ENCODE measurements at places on chromosomes 5 and 9. TPM values are rescaled to one million over a fixed set of nuclear protein-coding genes. Genes with fewer than 3 reads are reported as not detected.

CCDC192 gene
- not detected for total RNA-seq

C9orf50 gene
- 0.17 TPM for total RNA-seq

C9 gene
- total RNA-seq = under 0.01 TPM

SHOC1 gene
- total RNA-seq = under 0.01 TPM

ACOT12 gene
- total RNA-seq = 2.0 TPM

TGFBI gene
- 270 TPM for total RNA-seq

MOB3B gene
- under 0.01 TPM for total RNA-seq

TAF11L5 gene
- total RNA-seq = not detected

- no peak for DNase-seq
These were observed 15.0 kb upstream of the PIP5K1B start for GRCh38 chr9:68690088-68690487.

DNA sequence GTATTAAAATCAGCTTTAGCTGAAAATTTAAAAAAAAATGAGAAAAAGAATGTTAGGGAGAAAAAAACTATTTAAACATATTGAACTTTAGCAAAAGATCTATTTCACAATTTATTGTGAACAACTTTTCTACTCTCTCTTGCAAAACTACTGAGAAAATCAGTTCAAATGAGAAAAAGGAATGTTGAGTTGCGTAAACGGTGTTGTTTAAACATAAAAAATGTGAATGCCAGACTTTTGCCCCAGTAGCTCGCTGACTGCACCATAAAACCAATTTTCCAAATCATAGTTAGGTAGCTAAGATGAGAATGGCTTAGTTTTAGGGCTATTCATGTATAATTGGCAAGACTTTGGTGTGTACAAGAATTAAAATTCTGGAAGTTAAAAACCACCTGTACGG lies 13.4 kb upstream of the RAD23B start:
- peak; percentile 80 for DNase-seq

DNA sequence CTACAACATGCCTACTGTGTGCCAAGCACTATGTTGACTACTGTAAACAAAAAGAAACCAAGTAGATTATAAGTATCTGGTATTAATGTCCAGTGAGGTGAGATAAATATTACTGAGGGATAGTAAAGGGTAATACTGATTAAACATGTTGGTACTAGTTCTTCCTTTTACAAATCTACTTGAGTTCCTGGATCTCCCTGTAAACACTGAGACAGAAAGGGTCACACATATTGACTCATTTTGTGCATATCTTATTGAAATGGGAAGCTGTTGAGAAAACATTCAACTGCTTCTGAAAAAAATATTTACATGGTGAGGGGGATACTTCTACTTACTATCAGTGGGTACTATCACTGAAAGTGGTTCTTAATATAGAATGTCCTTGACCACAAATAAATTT lies 24.3 kb downstream of the EFNA5 start:
- no peak for DNase-seq

DNA sequence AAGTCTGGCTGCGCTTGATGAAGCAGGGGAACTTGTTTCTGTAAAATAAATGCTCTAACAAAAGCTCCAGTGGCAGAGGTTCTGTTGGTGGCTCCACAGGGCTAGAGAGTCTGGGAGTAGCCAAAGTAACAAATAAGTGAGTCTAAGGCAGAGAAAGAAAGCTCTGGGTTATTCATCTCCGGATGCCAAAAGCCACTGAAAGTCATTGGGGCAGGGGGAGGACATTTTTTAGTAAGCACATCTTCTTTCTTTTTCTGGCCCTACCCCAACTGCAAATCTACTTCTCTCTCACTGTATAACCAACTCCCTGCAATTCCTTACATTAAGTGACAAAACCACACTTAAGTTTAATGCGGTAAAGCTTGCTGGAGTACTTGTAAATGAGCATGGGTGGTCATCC lies 141.6 kb downstream of the INSYN2B start:
- no peak for DNase-seq

- DNase-seq = peak; percentile 1
These were observed 263.7 kb upstream of the KLF9 start for GRCh38 chr9:70678153-70678552.

DNA sequence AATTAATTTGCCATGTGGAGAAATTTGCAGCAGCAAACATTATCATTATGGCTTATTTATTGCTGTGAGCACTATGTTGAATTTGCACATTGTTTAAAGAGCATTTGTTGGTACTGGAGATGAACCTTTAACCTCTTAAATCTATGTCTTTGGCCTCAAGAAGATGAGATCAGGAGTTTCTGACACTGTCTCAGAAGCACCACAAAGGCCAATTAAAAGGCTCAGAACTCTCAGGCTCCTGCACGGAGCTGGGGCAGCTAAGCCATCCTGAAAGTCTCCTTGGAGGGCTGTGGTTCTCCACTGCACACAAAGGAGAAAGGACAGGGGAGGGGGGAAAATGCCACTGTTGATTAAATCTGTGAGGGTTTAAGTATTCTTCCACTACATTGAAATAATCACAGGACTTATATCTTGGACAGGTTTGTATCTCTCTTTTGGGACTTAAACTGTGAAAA lies 33.1 kb downstream of the ZNF366 start:
- no peak for DNase-seq

DNA sequence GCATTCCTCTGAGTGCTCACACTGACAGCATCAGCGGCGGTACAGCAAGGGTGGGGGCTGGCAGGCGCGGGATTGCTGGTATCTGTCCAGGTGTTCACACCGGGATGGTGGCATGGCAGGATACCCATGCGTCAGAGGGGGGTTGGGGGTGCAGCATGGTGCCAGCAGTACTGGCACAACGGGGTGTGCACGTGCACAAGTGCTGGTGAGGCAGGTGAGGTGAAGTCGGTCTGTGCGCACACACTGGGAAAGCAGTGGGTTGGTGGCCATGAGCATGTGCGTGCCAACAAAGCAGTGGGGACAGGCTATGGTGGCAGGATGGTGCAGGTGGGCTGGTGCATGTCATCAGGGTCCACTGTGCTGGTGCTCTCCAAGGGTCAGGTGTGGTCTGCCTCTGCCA lies 819.6 kb upstream of the EDIL3 start:
- DNase-seq = no peak

GRCh38 chr5:103889500-103890209 lies 327.1 kb upstream of the NUDT12 start:
- DNase-seq = no peak

DNA sequence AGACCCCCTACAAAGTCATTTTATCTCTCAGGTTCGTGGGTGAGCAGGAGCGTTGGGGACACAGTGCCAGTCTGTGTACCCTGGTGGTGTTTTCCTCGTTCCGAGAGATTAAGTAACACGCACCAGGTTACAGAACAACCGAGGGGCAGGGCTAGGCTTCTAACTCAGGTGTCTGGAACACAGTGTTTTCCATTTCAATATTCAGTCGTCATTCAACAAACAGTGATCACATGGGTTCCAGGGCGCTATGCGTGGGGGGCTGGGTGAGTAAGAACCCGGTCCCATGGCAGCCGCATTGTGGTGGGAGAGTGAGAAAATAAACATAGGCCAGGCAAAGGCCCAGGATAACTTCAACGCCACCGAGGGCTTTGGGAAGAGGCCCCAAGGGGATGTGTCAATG lies 55.9 kb upstream of the RNU6ATAC start:
- no peak for DNase-seq

- DNase-seq = peak; percentile 42
These were observed 703 bp downstream of the ISCA1 start for GRCh38 chr9:86281593-86282076.

Measured in fibroblast of lung (primary cell).